ENCODE measurements at places on chromosomes 6 and 20. TPM values are rescaled to one million over a fixed set of nuclear protein-coding genes. Genes with fewer than 3 reads are reported as not detected.

BCAS1 gene
- not detected for total RNA-seq

MRPS10 gene
- 54.9 TPM for total RNA-seq

SLC17A2 gene
- not detected for total RNA-seq

- peak; percentile 90 for DNase-seq
Observed at GRCh38 chr6:42452171-42453030, 675 bp upstream of the TRERF1 start.

DNA sequence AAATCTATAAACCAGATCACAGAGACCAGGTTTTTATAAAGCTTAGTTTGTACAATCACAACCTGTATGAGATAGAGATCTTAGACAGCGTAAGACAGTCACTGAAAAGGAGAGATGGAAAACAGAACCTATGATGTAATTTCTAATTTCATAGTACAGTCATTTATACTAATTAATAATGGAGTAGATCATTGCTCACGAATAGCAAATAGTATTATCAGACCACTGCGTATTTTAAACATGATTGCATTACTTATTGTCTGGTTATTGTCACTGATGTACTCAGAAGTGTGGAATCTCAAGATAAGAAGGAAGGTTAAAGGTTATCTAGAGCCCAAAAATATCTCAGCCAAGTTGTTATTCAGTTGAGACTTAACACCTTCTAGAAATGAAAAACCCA is 115.6 kb downstream of the KHDC1L start:
- DNase-seq = no peak

DNA sequence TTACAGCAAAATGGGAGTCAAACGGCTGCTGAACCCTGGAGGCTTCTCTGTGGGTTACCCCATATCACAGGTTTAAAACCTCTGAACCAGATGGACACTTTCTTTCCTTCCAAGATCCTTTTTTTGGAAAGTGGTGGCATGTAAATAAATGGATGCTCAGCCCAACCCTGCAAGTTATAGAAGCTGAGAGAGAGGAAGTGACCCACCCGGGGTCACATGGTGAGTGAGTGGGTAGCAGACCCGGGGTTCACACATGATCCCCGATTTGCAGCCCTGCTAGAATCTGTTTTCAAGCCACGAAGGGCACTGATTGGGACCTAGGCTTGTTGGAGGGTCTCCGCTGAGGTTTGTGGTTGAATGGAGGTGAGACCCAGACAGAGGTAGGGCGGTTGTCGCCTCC is 32.0 kb downstream of the SIRPA start:
- DNase-seq = no peak

DNA sequence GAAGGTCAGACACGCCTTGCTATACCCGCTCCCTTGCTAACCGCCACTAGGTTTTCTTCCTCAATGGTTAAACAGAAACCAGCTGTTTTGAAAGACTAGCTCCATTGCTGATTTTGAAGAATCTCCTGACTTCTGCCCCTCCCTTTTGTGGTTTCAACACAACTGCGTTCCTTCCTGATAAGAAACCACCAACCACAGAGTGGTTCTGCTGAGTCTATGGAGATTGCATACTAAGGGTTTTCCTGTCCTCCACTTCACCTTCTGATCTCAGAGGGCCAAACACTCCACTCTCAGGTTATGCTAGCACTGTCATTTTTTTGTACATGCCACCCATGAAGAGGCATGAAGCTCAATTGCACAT is 207.9 kb downstream of the MYLK4 start:
- DNase-seq = no peak

DNA sequence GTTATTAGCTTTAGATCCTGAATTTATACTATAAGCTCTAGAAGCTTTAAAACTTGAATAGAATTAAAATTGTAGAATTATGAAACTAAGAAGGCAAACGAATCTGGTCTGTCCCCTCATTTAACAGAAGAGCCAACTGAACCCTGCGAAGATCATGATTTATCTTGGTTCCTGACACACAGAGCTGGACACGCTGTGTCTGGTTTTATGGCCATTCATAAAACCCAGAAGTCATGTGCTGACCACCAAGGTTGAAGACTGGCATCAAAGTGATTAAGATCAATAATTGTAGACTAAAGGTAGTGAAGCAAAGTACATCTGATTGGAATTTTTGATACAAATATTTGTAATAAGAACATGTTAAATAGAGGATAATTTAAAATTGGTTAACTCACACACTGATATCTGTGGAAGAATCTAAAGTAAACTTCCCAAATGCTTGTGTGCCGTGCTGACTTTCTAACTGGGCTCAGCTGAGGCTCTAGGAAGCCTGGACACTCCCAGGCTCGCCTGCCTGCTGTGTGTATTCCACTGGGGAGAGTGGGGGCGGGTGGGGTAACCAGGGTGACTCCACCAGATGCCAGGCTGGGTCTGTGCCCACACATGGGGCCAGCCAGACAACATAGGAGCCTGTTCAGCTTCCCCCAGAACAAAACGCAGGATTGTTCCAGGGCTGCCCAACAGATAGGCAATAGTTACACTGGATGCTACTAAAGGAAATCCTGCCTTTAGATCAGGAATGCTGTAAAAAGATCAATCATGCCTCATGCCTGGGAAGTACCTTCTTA is 42.1 kb upstream of the SLC22A3 start:
- DNase-seq = no peak

DNA sequence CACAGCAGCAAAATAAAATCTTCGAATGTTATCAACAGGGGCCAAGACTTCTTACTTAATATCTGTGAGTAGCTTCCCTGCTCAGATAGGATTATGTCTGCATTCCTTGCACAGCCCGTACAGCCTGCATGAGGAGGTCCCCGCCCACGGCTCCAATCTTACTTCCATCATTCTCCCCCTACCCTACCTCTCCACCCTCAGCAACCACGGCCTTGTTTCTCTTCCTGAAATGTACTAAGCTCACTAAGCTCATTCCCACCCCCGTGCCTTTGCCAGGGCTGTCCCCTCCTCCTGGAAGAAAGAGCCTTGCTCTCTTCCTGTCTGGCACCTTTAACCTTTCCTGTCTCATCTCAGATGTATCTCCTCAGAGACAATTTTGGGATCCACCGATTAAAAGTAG is 120.4 kb downstream of the BCAS1 start:
- DNase-seq = no peak
